ENCODE measurements at places on chromosomes 5 and 9.

- DNase-seq: peak; percentile 7
Measured at GRCh38 chr9:114452219-114453165, 52.8 kb downstream of the WHRN start.

DNA sequence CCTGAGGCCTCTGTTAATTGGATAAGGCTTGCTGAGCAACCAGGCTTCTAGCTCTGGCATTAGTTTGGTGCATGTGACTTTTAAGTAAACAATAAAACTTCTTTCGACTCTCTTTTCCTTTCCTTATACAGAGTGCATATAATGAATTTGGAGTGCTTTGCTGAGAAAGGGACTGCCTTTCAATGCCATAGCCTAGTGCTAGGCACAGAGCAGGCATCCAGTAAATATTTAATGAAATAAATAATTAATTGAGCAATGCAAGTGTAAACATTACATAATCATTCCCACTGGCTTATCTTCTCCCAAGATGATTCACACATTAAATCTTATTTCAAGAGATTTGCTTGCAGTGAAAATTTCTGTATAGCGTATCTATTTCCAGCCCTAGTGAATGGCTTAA, 74.1 kb downstream of the NMUR2 start:
- no peak for DNase-seq

DNA sequence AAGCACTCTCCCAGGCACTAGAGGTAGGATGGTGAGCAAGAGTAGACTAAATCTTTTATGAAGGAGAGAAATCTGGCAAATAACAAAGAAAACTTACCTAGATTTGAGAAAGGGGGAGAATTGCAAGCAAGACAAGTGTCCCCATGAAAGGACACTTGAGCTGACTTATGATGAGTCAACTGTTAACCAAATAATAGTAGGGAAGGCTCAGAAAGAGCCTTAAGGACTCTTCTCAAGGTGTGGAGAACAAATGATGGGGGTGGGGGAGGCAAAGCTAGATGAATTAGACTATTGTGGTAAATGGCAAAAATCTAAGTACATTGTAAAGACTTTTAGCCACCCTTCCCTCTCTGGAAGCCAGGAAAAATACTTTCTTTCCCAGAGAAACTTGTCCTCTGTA, 77.6 kb upstream of the RASA1 start:
- DNase-seq: no peak

GRCh38 chr5:93704996-93705395, 36.4 kb downstream of the POU5F2 start:
- DNase-seq: no peak

DNA sequence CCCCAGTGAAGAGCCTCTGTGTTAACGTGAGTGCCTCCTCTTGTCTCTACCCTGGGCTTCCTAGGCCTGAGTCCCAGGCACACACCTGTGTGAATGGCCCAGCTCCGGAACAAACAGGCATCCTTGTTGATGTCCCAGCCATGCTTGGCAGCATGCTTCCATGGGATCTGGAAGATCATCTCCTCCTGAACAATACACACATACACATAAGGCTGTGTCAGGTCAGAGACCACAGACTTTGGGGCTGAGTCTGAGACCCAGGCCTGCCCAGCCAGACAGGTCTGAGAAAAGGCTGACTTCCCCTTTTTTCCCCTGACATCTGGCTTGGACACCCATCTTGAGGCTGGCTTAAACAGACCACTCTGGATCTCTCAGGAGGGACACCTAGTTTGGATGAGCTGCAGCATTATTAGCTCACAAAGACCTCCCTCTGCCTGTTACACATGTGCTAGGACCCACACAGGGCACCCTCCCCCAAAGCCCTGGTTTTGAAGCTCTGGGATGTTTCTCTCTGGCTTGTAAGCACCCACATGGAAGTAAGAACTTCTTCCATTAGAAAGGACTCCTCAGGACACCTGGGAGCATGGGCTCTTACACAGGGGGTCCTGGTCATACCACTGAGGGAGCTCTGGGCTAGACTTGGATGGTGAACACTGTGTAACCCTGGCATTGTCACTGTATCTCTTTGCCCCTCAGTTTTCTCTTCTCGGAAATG, 2.6 kb downstream of the IRF1 start:
- DNase-seq: no peak

DNA sequence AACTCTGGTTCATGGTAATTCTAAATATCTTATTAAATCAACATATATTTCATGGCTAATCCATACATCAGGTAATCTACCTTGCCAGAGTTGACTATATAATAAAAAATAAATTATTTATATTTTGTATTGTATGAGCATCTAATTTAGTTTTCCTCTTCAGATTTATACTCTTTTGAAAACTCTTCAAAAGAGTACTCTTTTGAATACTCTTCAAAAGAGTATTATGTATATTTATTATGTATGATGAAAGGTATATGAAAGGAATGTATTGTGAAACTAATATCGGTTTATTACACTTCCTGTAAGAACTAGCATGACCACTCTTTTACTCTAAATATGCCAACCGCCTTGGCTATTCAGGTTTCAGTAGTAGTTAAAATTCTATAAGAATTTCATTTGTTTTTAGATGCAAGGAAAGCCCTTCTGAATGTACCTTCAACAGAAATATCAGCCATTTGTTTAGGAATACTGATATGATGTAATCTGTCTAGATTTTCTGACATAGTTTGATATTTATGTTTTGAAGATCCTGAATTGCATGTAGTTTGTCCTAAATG, 178.7 kb downstream of the WDR70 start:
- DNase-seq: no peak

DNA sequence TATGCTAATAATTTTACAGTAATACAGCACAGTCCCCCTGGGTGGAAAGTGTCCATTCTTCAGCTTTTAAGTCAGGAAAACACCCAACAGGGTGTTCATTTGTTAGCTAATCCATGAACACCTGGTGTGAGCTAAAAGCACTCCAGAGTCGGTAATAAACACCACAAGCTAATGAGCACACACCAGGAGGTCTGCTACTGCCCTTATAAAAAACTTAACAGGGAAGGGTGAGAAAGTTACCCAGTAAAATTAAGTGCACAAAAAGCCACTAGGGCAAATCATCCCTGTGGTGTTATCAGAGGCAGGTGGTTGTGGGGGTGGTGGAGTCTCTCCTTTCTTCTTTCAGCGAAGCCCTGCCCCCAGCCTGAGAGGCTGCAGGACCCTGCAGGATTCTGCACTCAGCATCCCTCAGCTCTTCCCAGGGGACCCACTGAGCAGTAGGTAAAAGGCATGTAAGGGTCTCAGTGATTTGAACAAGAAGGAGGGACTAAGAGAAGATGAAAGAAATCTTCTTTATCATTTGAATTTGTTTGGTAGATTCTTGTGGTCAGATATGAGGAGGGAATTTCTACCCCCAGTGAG, 14.4 kb downstream of the GDNF start:
- no peak for DNase-seq

GRCh38 chr9:133115604-133116345, 5.3 kb downstream of the RALGDS start:
- DNase-seq: no peak

- no peak for DNase-seq
Measured at GRCh38 chr5:6873359-6873758, 160.1 kb downstream of the TENT4A start.

DNA sequence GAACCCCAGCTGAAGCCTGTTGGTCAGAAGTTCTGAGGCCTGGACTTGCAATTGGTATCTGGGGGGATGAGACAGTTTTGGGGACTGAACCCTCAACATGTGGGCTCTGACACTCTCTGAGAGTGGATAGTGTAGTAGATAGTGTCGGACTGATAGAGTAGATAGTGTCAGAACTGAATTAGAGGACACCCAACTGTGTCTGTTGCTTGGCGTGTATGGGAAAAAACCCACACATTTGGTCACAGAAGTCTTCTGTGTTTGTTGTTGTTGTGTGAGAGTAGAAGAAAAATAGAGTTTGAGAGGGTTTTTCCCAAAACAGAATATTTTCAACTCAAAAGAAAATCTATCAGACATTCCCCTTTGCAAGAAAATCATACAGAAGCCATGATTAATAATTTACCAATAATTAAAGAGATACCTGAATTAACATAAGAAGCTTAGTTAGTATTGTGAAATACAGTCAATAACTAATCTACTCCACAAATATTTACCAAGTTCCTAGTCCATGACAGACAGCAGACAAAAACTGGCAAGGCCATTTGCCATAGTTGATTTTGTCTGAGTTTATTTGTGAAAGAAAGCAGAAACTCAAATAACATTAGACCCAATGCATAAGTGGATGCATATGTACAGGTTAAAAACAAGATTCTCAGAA, 170.9 kb downstream of the CTNND2 start:
- DNase-seq: no peak

GRCh38 chr9:136370037-136370436, 3.4 kb downstream of the CARD9 start:
- no peak for DNase-seq

DNA sequence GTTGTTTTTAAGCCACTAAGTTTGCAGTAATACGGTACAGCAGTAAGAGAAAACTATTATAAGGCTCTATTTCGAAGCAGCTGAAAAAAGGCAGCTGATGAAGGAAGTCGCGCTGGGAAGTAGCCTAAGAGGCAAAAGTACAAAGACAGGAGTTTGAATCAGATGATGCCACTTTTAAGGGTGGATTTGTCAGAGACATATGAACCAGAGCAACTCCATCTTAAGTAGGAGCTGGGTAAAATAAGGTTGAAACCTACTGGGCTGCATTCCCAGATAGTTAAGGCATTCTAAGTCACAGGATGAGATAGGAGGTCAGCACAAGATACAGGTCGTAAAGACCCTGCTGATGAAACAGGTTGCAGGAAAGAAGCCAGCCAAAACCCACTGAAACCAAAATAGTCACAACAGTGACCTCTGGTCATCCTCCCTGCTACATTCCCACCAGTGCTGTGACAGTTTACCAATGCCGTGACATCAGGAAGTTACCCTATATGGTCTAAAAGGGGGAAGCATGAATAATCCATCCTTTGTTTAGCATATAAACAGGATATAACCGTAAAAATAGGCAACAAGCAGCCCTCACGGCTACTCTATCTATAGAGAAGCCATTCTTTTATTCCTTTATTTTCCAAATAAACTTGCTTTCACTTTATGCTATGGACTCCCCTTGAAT, 91.8 kb upstream of the PRSS3 start:
- no peak for DNase-seq

DNA sequence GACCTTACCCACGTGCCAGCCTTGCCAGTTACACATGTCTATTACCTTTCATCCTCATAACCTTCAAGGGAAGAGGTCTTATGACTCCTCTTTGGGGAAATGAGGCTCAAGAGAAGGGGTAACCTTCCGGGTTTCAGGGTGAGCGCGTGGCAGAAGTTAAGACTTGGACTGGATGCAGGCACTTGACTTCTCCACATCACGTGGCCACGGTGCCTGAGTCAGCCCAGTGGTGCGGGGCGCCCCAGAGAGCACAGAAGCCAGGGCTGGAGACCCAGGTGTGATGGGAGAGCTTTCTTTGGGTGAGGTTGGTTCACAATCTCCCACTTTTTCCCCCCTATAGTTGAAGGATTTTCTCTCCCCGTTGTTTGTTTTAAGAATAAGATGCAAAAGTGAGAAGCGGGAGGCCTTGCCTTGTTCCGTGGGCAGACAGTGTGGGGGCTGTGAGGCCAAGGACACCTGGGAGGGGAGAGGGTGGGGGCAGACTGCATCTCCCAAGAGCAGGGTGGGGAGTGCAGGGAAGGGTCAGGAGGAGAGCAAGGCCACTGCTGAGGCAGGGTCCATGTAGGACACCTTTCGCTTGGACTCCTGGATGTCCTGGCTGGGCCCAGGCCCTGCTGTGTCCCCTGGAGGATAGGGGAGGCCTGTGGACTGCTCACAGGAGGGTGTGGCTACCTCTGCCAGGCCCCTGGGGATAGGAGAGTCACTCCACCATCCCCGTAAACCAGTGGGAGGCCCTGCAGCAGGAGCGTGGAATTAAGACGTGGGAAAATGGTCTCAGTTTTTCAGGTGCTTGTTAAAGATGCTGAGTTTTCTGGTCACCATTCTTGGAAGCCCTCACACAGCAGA, 90.0 kb upstream of the CTSL start:
- DNase-seq: no peak

Measured in T-cell (primary cell).